ENCODE measurements at places on chromosomes 13 and 19.

- no peak for DNase-seq
These were observed 190.2 kb upstream of the TSHZ3 start for GRCh38 chr19:31539386-31539785.

GRCh38 chr13:47723898-47724297 lies 277.2 kb downstream of the SUCLA2 start:
- no peak for DNase-seq

GRCh38 chr19:58553799-58554493 lies 959 bp downstream of the CHMP2A start:
- no peak for DNase-seq

GRCh38 chr19:33698576-33699435 lies 77.1 kb downstream of the CHST8 start:
- no peak for DNase-seq

- no peak for DNase-seq
These were observed 1170.4 kb downstream of the EFNB2 start for GRCh38 chr13:105365021-105365550.

DNA sequence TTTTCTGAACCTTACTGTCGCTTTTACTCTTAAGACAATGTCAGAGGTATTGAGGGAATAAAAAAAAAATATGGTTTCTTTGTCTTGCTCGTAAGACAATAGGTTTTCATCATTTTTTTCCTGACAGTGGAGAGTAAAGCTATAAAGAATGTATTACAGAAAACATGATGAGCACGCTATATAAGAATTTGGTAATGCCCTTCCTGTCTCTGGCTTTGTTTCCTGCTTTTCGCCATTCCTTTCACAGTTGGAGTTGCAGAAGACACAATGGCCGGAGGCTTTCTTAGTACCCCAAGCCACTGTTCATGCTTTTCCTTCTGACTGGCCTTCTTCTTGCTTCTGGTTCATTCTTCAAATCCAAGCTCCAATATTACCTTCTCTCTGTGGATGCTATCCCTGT lies 101.0 kb upstream of the DACH1 start:
- no peak for DNase-seq

GRCh38 chr19:2867025-2867991 lies at the start of gene ZNF556:
TSS of gene ZNF556 (plus strand) at chr19:2867335. CDS start at chr19:2867422, 87 bp downstream.
- DNase-seq: no peak

GRCh38 chr19:45467115-45467455 lies 711 bp upstream of the FOSB start:
- no peak for DNase-seq

DNA sequence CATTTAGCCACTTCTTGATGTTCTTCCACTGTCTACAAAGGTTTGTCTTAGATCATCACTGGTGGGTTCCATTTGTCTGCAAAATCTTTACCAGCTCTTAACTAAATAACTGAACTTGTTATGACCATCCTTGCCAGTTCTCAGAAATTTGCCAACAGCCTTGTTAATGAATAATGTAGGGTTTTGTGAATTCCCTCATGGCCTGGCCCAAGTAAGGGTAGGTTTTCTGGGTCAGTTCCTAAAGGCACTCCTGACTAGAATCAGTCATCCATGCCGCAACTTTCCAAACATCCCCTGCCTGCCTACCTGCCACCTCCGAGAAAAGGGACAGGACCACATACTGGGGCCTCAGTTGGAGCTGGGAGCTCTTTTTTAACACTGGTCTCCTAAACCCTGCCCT lies 4.0 kb downstream of the COL4A1 start:
- DNase-seq: no peak

DNA sequence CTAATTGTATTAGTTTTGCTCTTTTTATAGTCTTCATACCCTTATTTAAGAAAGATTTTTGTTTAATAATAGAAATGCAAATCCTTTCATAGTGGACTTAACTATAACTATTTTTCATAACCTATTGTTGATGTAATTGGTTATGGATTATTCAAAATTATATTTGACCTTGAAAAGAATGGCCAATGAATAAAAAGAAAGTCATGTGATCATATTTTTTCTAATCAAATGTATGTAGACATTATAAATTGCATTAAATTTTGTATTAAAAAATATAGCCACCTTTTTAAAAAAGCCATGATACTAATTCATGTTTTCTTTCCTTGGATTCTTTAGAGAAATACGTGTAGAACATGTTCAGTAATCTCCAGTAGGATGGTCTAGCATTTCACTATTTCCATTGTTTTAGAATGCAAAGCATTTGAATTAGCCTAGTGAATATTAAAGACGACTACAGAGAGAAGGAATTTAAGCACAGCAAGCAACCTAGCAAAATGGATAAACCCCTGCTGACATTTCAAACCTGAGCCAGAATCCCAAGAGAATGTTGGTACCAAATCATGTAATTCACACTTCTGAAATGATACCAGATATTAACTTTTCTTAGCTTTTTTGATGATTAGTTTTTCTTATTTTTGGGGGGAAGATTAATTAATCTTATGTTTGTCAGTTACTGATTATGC lies 1297.4 kb upstream of the MIR17HG start:
- DNase-seq: no peak

DNA sequence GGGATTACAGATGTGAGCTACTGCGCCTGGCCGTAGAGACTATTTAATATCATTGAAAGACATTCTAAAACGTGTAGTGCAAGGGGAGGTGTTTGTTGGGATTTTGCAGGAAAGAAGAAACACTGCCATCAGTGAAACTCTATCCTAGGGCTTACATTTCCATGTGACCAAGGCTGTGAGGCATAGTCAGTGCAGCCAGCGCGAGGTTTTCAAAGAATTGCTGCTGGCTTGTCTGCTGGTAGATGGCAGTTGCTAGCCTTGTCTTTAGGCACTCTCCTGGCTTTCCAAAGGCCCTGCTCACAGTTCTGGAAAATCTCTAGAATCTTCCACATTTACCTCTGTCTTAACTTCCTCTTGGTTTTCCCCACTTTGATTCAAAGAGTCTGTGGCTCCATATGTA lies 77.5 kb downstream of the GPC6 start:
- no peak for DNase-seq

DNA sequence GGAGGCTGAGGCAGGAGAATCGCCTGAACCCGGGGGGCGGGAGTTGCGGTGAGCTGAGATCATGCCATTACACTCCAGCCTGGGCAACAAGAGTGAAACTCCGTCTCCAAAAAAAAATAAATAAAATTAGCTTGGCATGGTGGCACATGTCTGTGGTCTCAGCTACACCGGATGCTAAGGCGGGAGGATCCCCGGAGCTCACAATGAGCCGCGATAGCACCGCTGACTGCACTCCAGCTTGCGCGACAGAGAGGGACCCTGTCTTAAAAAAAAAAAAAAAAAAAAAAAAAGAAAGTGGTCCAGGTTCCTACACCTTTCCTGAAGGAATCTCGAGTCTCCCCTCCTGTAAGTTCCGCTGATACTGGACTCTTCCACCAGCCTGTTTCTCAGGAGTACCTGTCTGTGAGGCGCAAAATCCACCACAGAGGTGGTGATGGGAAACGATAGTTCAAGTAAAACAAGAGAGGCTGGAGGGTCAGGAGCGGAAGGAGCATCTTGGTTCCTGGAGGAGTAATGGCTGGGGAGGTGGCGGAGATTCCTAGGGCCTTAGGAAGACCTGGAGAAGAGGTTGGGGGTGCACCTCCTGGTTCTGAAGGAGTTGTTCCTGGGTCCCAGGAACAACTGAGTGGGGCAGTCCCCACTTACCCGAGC lies 471 bp downstream of the FUT1 start:
- DNase-seq: no peak

DNA sequence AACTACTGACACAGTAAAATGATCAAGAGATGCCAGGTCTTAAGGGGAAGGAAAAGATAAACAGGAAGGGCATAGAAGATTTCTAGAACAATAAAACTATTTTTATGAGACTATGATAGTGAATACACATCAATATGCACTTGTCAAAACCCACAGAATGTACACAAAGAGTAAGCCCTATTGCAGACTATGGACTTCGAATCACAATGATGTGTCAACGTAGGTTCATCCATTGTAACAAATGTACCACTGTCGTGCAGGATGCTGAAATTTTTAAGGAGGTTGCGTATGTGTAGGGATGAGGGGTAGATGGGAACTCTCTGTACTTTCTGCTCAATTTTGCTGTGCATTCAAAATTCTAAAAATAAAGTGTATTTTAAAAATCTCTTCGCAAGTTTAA lies 171.9 kb downstream of the KLF12 start:
- no peak for DNase-seq

DNA sequence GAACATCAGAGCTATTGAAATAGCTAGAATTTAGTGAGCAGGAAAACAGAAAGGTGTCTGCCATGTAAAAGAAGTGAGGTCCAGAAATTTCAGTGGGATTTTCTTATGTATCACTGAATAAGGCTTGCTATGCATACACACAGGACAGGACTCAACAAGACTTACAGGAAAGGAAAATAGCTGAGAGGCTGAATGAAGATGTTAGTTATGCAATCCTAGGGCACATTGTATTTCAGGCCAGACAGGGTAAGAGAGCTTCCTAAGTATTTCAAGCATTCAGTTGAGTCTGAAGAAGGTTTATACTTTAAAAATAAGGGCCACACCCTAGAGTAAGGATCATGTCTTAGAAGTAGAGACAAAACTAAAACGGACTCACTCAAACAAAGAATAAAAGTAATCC lies 419.9 kb upstream of the PRR20A start:
- no peak for DNase-seq

DNA sequence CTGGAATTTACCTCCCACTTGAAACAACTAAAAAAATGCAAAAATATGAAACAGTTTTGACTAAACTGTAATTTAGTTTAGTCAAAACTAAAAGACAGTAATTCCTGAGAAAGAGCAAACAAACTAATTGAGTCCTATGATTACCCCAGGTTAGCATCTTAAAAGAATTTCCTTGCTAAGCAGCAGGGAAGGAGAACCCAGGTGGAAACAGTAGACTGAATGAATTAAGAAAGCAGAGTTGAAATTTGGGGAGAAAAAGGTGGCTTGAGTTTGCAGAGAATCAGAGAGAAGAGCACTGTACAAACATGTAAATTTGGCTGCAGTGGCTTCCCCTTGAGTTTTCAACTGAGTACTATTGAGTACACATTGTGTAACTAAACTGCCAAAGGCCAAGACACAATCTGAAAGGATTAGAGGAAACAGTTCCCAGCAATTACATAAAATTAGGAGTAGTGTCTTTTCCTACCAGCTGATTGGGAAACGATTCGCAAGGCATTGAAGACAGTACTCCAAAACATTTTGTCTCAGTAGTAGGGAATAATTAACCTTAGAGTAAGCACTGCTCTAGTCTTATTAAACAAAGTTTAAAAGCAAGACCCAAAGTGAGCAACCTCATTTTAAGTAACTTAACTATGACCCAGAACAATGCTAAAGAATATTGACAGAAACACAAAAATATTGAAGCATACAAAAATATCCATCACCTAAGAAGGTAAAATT lies 820.5 kb downstream of the DACH1 start:
- no peak for DNase-seq

DNA sequence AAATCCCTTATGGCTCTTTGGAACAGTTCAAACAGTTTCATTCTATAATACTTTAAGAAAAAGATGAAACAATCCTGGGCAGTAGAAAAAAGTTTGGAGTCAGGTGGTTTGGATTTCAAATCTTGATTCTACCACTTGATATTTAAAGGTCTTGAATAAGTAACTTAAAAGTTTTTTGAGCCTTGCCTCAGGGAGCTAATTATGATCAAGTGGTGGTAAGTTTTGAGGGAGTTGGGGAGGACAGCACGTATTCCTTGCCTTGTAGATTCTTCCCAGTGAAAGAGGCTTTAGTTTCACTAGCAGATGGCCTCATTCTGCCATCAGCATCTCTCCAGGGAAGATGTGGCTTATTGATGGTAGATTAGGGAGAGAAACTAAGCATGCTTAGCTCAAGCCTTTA lies 168.4 kb upstream of the CSNK1A1L start:
- DNase-seq: no peak

DNA sequence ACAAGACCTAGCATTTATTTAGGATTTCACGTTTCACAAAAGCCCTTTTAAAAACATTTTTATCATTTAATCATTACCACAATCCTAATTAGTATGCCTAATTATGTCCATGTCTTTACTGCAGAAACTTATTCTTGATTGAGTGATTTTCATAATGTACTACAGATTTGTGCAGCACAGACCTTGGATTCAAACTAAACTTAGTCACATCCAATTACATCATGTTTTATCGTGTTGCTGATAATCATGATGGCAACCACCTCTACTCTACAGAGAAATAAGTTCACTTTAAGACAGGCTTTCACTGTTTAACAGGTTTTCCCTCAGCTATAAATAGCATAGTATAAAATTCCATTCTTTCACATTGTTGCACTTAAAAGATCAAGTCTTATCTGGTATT lies 240.9 kb upstream of the RFC3 start:
- no peak for DNase-seq

- DNase-seq: no peak
These were observed 2.3 kb downstream of the MIDN start for GRCh38 chr19:1250437-1251260.

GRCh38 chr19:2127758-2128157 lies 23.6 kb downstream of the AP3D1 start:
- no peak for DNase-seq

- DNase-seq: peak; percentile 89
These were observed 20.0 kb downstream of the TICAM1 start for GRCh38 chr19:4811328-4812131.
